ENCODE measurements at places on chromosomes 1 and 21. TPM values are rescaled to one million over a fixed set of nuclear protein-coding genes. Genes with fewer than 3 reads are reported as not detected.

LCE1E gene
- total RNA-seq = not detected

OR2T11 gene
- not detected for total RNA-seq

RHOU gene
- total RNA-seq = 17.2 TPM

HIVEP3 gene
- 6.4 TPM for total RNA-seq

HDAC1 gene
- total RNA-seq = 41.4 TPM

DNA sequence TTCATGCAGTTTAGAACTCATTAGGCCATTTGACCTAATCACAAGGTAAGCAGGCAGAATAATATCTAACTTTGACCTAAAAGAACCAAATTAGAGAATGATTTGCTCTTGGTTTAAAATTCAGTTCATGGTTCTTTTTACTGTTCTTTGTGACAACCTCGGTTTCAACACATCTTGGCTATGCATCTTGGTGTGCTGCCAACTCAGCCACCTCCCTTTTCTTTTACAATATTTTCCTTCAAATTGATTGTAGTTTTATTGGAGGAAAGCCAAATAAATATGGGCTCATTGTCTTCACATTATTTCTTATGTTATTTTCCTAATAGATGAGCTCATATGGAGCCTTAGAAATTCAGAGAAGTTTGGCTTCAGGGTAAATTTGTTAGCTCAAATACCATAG, 338.3 kb downstream of the SIPA1L2 start:
- DNase-seq = no peak

DNA sequence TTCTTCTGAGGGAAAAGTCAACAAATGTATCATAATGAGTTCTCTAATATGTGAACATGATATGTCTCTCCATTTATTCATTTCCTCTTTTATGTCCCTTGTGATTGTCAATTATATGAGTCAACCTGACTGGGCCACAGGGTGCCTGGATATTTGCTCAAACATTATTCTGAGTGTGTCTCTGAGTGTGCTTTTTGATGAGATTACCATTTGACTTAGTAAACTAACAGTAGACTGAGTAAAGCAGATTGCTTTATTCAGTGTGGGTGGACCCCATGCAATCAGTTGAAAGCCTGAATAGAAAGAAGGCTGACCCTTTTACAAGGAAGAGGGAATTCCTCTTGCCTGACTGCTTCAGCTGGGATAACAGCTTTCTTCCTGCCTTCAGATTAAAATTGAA, 142.6 kb downstream of the SLC35F3 start:
- no peak for DNase-seq

DNA sequence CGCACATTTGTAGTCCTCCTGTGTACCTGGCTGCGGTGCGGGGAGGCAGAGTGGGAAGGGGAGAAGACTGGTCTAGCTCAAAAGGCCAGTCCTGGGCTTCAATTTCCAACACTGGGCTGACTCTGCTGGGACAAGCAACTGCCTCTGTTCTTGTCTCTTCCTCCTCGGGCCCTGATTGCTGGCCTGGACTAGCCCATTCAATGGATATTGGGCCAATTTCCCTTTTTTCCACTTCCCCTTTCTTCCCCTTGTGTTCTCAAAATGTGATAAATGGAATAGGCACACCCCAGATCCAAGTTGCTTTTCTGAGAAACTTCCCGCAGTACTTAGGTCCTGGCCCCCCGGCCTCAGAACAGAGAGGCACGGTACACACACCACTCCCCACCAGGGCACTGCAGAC, 48.2 kb downstream of the SPSB1 start:
- no peak for DNase-seq

GRCh38 chr1:75170981-75171380, 36.8 kb downstream of the LHX8 start:
- DNase-seq = no peak

GRCh38 chr1:220113136-220113695, 19.3 kb downstream of the IARS2 start:
- DNase-seq = no peak

DNA sequence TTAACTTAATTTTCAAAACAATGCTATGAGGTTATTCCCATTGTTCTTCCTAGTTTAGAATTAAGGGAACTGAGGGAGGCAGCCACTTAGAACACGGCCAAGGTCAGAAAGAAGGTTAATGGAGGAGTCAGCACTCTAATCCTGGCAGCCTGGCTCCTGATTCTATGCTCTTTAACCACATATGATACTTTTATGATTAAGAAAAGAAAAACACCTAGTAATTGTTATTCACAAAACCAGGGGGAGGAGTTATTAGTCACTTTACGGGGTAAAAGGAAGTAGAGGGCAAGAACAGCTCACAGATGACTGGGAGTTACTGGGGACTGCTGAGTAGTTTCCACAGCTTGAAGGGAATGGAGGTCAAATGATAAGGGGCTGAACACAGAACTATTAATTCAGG, 38.6 kb downstream of the GADD45A start:
- DNase-seq = no peak

GRCh38 chr1:175479521-175480342, 263.7 kb downstream of the TNR start:
- DNase-seq = no peak

DNA sequence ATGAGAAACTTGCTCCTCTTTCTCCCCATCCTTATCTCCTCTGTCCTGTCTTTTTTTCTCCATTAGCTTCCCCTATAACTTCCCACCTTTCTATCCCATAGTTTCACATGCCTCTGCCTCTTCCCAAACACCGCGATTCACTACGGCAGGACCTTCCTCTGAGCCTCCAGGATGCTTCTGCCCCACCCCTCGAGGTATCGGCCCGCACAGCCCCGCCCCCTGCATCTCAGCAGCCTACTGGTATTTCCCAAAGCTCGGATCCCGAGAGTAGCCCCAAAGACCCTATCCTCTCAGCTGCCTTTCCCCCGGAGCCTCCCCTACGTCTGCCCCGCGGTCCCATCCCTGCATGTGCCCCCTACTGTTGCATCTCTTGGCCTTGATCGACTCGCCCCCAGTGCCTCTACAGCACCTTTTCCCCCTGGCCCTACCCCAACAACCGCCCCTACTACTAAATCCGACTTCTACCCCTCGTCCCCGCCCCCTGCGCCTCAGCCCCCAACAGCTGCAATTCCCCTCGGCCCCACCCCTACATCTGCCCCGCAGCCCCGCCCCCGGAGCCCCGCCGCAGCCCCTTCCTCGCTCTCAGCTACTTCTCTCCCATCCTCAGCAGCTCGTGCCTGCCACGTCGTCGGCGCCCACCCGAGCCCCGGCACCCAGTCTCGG, 512 bp downstream of the PIAS3 start:
- no peak for DNase-seq

- DNase-seq = no peak
Measured at GRCh38 chr1:81205956-81206355, 594.8 kb upstream of the ADGRL2 start.
